CD4-positive, alpha-beta T cell treated with Interleukin-12 subunit alpha and Interleukin-12 subunit beta, for 1 hour (primary cell): ENCODE measurements at places on chromosomes 12 and 14.

GRCh38 chr12:109655578-109655977, 58.0 kb upstream of the FAM222A start:
- no peak for DNase-seq

DNA sequence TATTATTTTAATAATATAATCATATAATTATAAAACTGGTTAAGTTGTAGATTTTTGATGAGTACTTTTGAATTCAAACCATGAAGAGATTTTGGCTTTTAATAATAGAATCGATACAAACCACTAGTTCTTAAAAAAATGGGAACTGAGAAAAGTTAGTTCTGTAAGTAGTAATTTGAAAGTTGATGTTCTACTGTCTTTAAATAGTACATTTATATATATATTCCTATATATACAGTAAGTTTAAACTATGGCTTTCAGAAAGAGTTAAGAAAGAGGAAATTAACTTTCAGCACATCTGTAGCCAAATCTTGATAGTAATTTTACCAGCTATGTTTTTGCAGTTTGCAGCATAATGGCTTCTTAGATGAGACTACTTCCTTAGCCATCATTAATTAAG, 7.8 kb downstream of the LRRK2 start:
- DNase-seq = no peak

- DNase-seq = no peak
These were observed 17.4 kb downstream of the EGLN3 start for GRCh38 chr14:33933386-33933933.

- DNase-seq = no peak
These were observed 42.7 kb downstream of the DBX2 start for GRCh38 chr12:45008211-45008610.

DNA sequence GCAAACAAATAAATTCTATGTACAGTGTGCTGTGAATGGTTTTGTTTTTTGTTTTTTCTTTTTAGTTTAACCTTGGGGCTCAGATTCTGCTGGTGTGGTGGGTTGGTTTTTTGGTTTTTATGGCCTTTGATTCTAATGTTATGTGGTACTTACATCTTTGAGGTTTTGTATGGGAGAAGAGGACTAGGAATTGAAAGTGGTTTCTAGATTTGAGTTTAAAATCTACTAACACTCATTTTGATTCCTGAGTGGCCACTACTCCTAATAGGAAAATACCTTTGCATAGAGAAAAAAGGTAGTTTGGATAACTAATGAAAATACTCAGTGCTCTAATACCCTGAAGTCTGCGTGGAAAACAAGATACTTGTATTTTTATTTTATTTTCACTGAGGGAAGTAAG, 137.7 kb downstream of the MON2 start:
- peak; percentile 18 for DNase-seq

DNA sequence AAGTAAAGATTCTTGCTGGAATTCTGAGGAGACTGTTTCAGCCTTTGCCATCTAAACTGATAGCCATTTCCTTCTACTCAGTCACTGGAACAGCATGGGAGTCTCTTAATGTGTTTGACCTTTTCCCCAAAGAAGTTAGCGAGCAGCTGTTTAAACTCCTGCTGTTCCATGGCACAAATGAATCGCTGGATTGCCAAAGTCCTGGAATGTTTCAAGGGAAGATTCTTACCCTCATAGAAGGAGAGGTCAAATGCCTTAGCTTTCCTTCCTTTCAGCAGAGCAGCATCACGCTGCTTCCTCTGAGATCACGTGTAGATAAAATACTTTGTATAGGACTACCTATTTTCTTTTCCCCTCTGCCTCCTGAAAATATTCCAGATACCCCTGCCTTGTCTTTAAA, 10.5 kb upstream of the NR2C1 start:
- no peak for DNase-seq

DNA sequence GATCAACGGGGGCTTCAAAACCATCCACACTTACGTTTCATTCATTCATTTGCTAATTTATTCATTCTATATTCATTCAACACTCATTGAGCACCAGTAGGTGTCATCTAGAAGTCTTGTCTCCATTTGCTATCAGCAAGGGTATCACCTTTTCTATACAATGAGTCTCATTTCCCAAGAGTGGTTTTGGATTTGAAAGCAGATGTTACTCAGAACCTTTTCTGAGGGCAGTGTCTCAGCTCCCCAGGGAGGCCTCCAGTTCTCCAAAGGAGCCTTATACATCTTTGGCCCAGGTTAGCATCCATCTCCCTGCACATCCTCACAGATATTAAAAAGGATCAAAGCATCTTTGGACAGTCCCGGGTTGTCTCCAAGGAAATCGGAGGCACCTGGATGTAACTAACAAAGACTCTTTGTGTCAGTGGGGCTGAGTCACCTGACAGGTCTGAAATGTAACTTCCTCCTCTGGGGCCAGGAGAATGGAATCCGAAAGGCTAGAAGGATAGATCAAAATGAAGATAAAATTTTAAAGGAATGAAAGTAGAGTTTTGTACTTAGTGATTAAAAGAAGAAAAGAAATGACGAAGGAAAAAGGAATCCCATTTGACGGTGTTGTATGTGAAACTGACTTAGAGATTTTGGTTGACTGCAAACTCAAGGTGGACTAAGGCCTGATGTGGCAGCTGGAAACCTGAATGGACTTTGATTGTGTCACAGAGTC, 103.0 kb downstream of the VCPKMT start:
- DNase-seq = no peak

- no peak for DNase-seq
These were observed 75.5 kb upstream of the OTX2 start for GRCh38 chr14:56885825-56886224.

DNA sequence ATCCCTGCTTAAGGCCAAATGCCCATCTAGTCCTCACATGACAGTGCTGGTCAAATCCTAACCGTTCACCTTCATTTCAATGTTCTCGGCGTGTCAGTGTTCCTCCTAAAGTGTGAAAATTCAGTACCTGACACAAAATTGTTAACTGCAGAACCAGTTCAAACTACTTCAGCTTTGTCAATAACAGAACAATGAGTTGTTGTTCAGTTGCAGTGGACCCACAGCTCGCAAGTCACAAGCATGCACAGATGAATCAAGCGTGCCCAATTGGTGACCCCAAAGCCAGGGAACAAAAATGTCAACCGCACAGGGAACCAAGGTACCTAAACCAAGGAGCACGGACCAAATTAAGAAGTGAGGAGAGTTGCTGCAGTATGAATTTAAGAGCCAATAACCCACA, 23.2 kb downstream of the NRDE2 start:
- no peak for DNase-seq

GRCh38 chr14:86035882-86036281, 505.9 kb downstream of the FLRT2 start:
- DNase-seq = no peak
